ENCODE measurements at places on chromosomes 4 and X.

GRCh38 chrX:15059474-15059873 is 186.3 kb downstream of the MOSPD2 start:
- no peak for DNase-seq

DNA sequence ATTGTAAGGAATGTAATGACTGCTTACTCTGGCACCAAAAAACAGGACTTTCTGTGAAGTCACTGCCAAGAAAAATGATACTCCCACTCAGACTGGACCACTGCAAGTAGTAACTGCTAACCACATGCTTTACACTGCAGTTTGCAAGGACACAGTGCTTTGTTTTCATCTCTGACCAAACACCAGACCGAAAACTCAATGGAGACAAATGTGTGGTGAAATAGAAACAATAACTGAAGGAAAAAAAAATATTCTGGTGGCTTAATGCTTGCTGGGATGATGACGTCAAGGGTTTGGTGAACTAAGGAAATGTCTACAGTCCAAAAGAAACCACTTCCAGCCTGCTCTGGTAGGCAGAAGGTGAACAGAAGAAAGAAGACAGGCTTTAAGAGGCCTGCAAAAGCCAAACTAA is 13.2 kb downstream of the GPC4 start:
- no peak for DNase-seq

- no peak for DNase-seq
Observed at GRCh38 chrX:15299941-15300851, 15.2 kb downstream of the ASB11 start.

- DNase-seq = peak; percentile 37
Observed at GRCh38 chr4:2058264-2059045, 672 bp upstream of the NAT8L start.

DNA sequence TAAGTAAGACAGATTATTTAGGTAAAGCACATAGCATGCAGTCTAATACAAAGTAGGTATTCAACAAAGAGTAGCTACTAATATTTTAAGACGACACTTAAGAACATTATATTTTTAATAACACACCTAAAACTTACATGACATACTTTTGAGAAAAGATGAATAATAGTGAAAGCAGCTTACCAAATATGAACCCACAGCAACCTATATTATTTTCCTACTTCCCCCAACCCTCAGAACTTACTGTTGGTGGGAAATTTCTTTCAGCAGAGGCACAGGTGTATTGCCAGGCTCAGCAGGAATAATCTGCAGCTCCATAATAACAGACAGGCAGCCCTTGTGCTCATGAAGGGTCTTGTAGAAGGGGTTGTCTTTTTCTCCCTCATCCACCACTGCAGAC is 498.9 kb downstream of the GLUD2 start:
- DNase-seq = no peak

- DNase-seq = no peak
Observed at GRCh38 chrX:37926700-37927099, 79.3 kb upstream of the DYNLT3 start.

GRCh38 chr4:128424527-128425497 is 137.2 kb upstream of the PGRMC2 start:
- DNase-seq = no peak

- peak; percentile 71 for DNase-seq
Observed at GRCh38 chr4:169009286-169010124, 550 bp downstream of the CBR4 start.

DNA sequence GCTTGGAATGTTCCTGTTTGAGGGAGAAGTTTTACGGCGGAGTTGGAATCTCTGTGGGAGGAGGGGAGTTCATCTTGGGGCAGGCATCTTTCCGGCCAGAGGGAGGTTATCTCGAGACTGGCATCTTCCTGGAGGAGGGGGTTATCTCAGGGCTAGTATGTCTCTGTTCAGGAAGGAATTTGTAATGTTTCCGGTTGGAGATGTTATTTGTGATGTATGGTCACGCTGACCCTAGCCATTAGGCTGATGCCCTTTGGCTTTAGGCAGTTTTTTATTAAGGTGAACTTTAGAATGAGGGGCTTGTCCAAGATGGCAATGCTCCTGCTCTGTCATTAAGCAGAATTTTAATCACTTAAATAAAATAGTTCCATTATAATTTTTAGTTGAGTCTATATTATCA is 449.7 kb downstream of the PCDH10 start:
- no peak for DNase-seq

DNA sequence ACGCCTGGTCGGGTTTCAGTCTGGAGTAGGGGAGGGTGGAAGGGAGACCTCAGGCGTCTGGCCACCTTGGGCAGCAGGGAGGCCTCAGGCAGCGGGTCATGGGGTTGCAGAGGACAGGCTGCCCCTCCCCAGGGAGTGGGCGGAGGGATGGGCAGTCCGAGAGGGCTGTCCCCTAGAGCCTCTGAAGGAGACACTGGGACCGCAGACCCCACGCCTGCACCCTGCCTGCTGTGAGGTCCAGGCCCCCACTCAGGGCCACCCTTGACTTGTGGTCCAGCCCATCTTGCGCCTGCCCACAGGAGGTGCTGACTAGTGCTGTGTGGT is 16.5 kb downstream of the FGFRL1 start:
- DNase-seq = no peak

- DNase-seq = no peak
Observed at GRCh38 chr4:55904576-55904975, 44.2 kb upstream of the CEP135 start.

DNA sequence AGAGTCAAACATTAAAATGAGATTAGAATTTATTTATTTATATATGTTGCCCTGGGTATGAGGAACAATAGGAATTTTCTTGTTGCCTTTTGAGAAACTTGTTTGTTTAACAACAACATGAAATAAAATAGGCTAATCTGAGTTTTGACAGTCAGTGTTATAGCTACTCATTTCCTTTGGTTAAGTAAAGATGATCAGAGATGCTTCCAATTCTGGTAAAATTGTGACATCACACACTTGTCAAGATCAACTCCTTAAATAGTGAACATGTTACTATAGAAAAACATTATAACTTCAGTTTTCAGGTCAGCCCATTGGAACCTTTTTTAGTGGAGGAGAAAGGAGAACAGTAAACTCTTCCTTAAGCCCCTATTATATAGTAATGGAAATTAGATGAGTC is 136.1 kb downstream of the STIM2 start:
- no peak for DNase-seq

DNA sequence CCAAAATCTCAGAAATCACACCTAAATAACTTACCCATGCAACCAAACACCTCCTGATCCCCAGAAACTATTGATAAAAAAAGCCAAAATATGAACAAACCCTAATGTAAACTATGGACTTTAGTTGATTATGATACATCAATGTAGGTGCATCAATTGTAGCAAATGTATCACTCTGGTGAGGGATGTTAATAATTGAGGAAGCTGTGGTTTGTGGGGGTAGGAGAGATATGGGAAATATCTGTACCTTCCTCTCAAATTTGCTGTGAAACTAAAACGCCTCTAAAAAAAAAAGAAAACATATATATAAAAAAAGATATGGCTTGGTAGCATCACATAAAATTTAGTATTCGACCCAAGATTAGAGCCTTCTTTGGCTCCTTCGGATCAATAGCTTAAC is 144.3 kb upstream of the CPEB2 start:
- DNase-seq = no peak
